ENCODE measurements at places on chromosomes 3 and 15.

GRCh38 chr3:191372122-191372521 is 41.8 kb upstream of the UTS2B start:
- no peak for DNase-seq

DNA sequence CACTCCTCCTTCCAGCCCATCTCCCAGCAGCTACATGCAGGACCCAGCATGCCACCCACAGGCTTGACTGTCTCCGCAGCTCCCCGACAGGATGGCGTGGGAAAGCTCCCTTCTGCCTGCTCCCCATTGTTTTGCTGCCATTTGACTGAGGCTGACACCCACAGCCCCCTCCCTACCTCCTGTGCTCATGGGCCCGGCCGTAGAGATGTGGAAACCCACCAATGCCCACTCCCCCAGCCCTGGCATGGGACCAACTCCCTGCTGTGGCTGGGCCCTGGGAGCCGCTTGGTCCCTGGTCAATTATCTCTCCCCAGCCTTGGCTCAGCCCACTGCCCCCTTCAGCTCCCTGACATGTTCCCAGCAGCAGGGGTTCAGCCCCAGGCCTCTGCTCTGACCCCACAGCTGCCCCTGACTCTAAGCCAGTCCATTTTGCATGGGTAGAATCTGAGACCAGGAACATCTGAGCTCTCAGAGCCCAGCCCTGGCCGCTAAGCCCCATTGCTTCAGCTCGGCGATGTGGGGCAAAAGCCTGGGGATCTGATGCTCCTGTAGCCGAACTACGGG is 8.2 kb downstream of the C3orf22 start:
- no peak for DNase-seq

- no peak for DNase-seq
Measured at GRCh38 chr3:4820296-4821121, 158.7 kb upstream of the BHLHE40 start.

GRCh38 chr15:34621675-34622074 is 38.2 kb upstream of the GOLGA8B start:
- no peak for DNase-seq

- DNase-seq, result no peak
Measured at GRCh38 chr15:95291898-95292472, 1038.5 kb upstream of the NR2F2 start.

DNA sequence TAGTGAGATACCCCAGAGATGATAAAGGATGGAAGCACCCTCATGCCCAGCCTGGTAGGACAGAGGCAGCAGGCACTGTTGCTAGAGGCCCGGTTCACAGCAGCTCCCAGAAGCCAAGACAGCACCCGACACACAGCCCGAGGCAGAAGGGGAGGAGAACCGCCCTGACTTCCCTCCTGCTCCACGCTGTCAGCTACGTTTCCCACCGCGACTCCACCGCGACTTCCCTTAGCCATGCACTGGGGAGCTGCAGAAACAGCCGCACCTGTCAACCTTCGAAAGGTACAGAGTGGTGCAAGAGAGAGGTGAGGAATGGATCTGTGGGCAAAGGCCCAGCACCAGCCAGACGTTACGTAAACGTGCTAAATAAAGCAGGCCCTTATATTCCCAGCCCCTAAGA is 529.2 kb downstream of the GABRG3 start:
- DNase-seq, result no peak

DNA sequence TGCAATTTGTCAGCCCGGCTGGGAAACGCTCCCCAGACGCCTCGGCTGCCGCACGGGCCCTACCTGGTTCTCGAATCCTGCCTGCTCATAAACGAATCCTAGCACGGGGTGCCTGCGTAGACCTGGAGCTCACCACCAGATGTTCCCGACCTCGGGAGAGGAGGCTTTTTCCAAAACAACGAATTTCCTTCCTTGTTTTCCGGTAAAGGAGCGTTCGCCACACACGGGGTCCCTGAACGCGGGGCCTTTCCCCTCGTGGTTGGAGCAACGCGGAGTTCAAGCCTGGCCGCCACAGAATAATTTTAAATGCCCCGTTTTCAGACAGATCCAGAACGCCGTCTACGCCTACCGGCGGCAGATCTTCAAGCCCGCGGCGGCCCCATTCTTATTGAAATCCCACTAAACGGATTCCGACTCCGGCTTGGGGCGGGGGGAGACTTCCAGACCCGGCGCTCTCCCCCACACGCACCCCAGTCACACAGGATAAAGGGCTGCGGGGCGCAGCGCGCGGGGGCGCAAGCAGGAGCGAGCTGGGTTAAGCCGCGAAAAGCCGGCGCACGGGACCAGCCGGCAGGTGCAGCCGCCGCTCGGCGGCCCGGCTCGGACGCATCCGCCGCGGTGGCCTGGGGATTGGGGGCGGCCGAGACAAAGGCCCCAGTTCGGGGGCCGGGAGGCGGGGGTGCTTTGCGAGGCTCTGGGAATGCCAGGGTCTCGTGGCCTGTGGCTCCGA is 895 bp downstream of the GATA2 start:
- no peak for DNase-seq

DNA sequence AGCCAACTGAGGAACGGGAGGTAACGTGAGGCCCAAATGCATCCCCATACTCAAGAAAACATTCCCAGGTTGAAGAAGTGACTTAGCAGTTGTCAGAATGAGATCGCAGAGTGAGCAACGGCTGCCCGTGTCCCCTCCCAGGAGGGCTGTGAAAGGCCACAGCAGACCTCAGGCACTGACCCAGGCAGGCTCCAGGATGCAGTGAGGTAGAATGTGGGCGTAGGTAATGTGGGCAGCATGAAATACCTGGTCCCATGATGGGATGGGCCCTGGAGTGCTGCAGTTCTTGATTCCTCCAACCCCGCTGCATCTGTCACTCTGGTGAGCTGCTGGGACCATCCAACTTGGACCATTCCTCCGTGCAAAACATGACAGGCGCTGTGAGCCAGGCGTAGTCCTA is 74.8 kb downstream of the NSMCE3 start:
- DNase-seq, result no peak

- no peak for DNase-seq
Measured at GRCh38 chr3:66638717-66639116, 137.9 kb upstream of the LRIG1 start.

DNA sequence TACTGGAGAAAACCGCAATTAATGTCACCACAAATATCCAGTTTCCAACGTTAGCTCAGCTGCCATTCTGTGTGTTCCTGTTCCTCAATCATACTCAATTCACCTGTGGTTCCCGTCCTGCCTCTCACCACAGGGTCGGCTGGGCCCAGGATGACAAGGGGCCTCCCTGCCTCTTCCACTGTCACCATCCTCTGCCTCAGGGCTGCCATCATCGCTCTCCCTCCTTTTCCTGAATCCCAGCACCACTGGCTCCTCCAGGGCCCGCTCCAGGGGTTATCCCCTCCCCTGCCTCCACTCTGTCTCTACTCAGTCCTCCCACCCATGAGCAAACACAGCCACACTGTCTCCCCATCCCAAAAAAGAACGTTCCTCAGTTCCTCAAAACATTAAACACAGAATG is 170.9 kb upstream of the NSMCE3 start:
- DNase-seq, result no peak

DNA sequence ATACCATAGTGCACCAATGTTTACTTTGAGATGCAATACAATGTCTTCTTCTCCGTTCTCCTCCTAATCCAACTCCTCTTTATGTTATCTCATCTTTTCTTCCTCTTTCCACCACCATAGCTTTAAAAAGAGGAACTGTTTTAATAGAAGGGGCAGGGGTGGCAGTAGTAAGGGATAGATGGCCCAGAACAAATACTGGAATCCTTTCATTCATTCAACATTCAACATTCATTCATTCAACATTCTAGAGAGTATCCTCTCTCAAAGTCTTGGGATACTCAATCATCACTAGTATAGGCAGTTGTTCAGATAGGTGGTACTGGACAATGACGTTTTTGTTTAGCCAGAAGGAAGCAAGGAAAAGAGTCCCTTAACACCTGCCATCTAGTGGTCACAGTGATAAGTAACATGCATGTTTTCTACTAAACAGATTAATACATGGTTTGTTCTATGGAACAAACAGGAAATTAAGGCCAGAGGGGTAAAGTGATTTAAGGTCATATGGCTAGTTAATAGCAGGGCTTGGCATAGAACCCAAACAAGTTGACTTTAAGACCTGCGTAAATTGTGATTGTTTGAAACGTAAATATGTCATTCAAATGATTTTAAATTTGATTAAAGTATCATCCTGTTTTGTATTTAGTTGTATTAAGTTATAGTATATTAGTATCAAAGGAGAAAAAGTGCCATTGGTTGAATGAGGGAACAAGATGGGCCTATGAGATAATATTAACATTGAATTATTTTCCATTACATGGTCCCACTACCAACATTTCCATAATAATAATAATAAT is 26.9 kb upstream of the EHHADH start:
- no peak for DNase-seq

- DNase-seq, result no peak
Measured at GRCh38 chr15:57031605-57032004, 113.2 kb downstream of the TCF12 start.

DNA sequence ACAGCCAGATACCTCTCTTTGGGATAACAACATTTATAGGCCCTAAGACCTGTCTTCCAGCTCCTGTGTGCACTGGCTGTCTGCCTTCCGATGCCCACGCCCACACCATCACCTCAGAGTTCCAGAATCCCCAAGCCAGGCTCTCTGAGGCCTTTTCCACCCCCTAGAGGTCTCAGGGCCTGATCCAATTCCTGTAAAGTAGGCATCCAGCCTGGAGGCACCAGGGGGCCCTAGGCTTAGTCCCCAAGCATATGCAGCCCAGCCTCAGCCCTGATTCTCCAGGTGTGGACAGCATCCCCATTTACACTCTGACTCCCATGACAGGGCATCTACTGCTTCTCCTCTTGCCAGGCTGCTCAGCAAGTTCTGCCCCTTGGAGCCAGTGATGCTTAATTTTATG is 72.7 kb upstream of the CORO2B start:
- DNase-seq, result no peak

DNA sequence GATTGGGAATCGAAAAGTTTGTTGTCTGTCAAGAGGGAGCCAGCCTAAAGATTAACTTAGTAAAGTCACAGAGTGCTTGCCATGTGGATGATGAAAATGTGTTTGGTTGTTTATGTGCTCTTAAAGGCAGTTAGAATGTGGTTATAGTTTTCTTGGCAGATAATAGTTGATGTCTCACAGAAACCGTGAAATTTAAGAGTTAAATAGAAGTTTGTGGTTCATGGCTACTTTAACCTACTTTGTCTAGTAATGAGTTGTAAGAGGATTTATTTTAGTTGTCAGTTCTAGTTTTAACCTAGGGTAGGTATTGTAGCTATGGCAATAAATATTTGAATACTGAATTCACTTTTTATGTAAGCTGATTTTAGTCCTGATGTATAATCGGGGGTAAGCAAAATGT is 36.4 kb upstream of the EIF3J start:
- DNase-seq, result no peak

DNA sequence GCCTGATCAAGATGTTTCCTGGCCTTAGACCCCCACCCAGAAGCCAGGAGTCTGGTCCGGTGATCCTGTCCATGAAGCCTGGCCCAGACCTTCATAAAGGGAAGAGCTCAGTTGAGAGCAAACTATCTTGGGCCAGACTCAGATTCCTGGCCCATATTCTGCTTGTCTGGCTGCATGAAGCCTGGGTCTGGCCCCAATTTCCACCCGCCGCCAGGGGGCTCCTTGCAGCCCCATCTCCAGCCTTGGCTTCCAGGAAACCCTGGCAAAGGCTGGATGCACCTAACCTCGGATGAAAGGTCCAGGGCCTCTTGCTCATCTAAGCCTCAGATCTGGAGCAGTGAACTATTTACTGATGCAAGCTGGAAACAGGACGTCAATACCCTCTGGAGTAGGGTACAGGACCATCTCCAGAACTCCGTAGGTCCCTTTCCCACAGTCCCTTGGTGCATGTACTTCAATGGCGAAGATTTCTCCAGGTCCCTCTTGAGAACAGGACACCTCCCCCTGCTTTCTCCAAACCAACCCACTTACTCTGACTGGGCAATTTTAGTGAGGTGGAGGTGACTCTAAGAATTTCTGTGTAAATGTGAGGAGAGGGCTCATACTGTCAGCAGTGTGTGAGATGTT is 5.6 kb downstream of the FOXL2 start:
- no peak for DNase-seq

DNA sequence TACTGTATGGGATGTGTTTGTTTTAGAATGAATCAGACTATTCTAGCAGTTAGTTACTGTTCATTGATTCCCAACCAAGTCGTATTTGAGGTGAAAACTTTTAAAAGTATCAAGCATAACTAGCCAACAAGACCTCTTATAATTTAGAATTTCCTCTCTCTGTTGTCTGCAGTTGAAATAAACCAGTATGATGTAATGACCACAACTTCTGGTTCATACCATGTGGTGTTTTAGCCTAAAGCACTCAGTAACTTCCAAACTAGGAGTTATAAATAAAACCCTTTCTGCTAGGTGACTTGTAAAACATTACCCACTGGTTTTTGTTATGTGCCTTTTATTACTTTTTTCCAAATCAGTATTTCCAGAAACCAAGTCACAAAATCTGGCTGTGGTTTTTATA is 19.8 kb upstream of the P2RY12 start:
- DNase-seq, result no peak

DNA sequence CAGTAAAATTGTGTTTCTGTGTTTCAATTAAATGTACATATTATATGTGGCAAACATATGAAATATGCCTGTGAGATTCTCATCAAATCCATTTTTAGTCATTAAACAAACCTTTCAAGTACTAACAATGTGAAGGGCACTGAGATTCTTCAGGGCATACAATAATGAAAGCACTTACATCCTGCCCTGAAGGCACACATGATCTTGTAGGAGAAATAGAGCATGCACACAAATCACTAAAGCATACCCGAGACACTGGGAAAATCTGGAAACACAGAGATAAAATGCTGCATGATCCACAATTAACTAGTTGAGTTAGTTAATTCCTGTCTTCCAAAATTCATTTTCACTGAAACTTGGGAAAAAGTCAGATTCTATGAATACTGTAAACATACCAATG is 810.5 kb upstream of the NECTIN3 start:
- DNase-seq, result no peak

DNA sequence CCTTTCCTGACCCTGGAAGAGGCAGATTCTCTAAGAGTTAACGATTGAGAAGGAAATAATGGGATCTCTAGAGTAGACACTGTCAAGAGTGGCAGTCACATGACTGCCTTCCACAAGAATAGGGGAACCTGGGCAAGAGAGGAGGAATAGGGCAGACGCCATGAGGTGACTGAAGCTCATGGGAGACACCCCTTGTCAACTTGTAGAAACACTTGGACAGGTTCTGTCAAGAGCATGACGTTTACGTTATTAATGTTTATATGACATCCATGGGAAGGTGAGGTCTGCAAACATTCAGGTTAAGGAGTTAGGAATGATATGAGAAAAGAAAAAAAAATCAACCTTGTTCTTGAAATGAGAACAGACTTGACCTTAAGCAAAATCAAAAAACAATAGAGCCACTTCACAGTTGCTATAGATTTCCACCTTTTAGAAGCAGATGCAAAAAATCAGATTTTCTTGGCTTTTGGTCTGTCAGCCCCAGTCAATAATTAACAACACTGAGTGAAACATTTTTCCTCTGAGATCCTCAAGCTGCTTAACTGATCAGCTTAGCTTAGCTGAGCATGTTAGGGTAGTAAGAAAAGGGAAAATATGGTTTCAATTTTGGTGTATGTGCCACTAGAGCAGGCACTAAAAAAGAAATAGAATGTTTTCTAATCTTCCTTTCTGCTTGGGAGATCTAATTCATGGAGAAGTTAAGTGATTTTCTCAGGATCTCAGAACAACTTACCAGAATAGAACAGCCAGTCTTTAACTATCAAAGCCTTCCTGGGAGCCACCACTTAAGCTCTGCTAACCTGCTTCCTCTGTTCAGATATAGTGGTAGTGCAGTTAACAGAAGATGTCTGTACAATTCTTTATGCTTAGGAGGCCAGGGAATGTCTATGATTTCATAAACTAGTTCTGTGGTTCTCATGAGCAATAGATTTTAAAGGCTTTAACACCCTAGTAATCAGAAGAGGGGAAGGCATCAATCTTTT is 116.9 kb downstream of the B3GALNT1 start:
- DNase-seq, result no peak

All from central memory CD4-positive, alpha-beta T cell (primary cell).